Vagina (tissue), 2 donors: ENCODE measurements at places on chromosomes 12 and 14.

DNA sequence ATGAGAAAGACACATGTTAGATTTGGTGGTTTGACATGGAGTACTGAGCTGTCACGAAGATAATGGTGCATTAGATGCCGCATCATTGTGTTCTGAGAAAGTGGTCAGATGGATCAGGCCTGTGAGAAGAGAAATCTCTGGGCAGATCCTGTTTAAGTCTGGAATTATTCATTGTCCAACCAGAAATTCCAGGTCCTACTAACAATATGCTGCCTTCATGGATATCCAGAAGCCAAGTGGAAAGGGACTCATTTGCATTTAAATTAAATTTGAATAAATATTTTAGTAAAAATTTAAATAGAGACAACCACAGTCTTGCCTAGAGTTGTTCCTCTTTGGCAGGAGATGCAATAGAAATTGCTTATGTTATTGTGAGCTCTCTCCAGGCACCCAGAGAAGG is 330.5 kb upstream of the TMEM132C start:
- DNase-seq = no peak

- DNase-seq = no peak
Observed at GRCh38 chr14:22271838-22272799, 316.9 kb downstream of the DAD1 start.

- DNase-seq = no peak
Observed at GRCh38 chr12:121837680-121838079, 21.0 kb downstream of the HPD start.

DNA sequence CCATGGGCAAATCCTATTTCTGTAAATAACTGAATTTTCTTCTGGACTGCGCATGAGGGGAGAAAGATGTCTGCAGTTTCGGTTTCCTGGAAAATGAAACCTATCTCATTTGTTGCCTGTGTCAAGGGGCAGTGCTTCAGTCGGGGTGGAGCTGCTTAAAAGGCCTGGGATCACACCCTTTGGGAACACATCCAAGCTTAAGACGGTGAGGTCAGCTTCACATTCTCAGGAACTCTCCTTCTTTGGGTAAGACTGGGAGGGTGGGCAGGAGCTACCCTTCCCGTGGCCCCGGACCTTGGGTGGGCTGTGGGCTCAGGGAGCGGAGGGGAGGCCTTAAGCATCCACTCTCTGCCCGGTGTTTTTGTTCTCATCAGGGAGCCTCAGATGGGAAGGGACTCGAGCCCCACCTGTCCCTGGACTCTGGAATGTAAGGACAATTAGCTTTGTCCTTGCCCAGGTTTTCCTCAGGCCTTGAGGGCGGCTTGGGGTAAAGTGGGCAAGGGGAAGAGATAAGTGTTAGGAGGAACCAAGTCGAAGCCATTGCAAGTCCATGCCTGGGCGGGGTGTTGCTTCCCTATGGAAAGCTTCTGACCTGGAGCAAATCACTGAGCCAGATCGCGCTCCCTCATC is at the start of gene IFI27:
Gene IFI27, plus strand, starts transcription at position 185 of the 630 bp plus-strand sequence.
- DNase-seq = peak; percentile 91

GRCh38 chr12:115354007-115354890 is 670.3 kb upstream of the TBX3 start:
- peak; percentile 97 for DNase-seq

GRCh38 chr12:7189398-7190267 is at the start of gene PEX5:
Gene PEX5 (plus strand): TSS chr12:7189686. CDS start chr12:7190378, 692 bp downstream.
- peak; percentile 93 for DNase-seq

DNA sequence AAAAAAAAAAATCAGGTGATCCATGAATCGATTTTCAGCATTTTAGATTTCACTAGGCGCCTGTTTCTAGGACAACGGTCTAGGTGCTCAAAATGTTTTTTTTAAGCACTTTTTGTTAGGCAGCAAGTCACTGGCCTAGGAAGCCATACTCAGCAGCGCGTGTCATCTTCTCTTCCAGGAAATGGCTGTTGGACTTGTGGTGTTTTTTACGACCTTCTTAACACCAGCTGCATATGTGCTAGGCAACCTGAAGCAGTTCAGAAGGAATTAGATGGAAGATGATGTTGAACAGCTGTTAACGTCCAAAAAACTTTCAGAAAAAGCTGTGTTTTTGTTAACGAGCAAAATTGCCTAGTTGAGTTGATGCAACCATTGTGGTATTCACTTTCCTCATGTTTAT is 868 bp downstream of the COX8C start:
- DNase-seq = no peak

- DNase-seq = no peak
Observed at GRCh38 chr12:46209914-46210872, 58.6 kb downstream of the SLC38A1 start.

DNA sequence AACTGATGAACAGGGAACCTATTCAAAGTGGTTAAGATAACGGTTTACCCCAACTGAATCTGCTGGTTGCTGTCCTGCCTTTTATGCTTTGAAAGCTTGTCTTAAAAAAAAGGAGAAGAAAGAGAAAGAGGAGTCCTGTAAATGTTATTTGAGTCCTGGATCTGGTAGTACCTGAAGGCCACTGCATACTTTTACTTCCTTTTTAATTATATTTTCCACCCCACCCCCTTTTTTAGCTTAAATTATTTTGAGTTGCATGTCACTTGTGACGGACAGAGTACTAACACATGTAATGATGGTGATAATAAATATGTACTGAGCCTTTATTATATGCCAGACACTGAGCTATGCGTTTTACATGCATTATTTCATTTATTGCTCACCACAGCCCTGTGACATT is 2.5 kb upstream of the AMIGO2 start:
- no peak for DNase-seq

DNA sequence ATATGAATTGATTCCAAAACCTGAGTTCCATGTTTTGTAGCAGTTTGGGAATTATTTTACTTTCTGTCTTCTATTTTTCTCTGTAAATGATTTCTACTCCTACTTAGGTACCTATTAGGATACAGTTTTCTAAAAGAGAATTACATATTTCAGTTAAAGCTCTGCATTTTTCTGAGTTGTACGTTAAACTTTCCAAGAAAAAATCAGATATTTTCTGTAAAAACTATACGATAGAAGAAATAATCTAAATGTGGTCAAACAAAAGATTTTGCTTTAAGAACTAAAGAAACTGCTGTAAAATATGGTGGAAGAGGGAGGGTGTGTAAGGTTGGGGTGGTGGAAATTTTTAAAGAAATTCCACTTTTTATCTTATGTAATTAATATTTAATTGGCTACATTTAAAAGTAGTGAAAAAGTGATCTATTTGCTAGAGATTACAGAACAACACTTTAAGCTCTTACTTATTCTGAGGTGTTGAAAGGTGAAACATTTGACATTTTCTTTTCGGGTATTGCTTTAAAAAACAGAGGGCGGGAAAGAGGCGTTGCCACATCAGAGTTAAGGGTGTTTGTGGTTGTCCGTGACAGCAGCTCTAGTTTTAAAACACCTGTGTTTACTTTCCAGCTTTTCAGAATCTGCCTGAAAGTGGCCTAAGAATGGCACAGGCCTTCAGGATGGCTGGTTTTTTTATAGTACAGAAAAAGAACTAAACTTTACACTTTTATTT is 187.3 kb downstream of the MIPOL1 start:
- no peak for DNase-seq

DNA sequence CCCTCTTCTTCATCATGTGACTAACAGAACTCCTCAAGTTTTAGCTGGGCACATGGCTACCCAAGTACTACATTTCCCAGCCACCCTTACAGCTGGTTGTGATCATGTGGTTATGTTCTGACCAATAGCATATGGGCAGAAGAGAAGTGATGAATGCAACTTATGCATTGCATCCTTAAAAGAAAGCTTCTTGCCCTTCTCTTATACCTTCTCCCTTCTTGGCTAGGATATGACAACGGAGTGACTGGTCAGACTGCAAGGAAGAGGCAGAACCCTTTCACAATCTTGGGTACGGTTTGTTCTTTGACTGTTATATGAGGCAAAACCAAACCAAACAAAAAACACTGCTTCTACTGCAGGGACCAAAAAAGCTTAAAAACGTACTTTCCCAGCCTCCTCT is 66.5 kb upstream of the MAX start:
- no peak for DNase-seq

DNA sequence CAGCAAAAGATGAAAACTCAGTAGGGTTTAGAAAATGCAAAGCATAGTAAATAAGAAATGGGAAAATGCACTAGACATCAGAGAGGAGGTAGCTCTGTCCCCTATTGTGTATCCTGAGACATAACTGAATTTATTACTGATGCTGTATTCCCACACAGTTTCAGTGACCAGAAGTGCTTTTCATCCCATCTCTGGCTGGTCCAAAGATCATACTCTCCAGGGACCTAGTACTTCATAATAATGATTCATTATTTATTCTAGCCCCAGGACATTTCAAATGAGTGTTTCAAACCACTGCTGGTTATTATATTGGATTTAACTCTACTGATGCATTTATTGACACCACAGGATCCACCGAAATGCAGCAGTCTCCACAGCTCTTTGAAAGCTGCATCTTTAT is 163.3 kb downstream of the PAWR start:
- DNase-seq = no peak

DNA sequence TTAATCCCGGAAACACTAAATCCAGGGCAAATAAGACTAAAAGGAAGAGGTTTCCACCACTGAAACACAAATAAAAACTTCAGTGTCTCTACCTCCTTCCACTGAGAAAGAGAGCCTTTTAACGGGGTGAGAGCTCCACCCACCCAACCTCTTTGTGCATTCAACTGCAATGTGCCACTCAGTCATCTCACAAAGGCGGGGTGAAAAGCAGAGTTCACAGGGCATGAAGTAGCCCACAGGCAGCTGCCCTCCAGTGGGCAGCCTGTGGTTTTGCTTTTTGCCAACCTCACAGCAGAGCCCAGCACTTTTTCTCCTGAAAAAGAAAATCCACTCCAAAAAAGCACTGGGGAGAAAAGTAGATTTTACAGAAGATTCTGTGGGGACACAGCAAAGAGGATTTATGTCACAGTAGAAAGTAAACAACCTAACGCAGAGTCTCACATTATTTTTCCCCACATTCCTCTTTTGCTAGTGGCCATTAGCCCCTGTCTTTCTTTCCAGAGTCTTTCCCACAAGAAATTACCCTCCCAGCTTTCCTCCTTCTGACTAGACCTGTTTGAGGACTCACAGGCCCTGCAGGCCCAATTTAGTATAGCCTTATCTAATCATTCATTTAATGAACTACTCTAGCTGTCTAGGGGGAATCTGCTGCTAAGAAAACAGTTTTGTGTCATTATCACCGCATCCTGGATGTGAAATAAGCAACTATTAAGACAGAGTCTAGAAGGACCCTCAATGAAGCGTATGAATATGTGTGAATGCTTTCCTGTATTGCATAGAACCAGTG is 753.8 kb upstream of the FOXG1 start:
- DNase-seq = no peak

- no peak for DNase-seq
Observed at GRCh38 chr12:104498211-104498801, 41.6 kb downstream of the CHST11 start.

GRCh38 chr12:130563323-130563722 is 152.8 kb downstream of the RIMBP2 start:
- no peak for DNase-seq

GRCh38 chr12:12236896-12237295 is 29.9 kb downstream of the LRP6 start:
- no peak for DNase-seq

DNA sequence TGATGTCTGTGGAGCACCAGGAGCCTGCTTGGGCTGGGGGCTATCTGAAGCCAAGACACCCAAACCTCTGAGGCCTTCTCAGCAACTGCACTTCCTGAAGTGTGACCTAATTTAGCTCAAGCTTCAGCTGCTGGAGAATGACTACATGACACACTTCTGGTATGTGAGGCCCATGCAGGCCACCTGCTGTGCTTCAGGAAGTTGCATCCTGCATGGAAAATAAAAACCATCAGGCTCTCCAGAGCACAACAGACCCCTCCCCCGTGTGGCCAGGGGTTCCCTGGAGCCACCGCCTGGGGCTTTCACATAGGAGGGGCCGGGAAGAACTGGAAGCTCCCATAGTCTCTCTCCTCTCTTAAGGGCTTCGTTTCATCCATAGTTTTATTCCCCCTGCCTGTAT is 217.7 kb downstream of the SLC15A4 start:
- no peak for DNase-seq

GRCh38 chr12:111102102-111102739 is 181.8 kb upstream of the MYL2 start:
- no peak for DNase-seq

DNA sequence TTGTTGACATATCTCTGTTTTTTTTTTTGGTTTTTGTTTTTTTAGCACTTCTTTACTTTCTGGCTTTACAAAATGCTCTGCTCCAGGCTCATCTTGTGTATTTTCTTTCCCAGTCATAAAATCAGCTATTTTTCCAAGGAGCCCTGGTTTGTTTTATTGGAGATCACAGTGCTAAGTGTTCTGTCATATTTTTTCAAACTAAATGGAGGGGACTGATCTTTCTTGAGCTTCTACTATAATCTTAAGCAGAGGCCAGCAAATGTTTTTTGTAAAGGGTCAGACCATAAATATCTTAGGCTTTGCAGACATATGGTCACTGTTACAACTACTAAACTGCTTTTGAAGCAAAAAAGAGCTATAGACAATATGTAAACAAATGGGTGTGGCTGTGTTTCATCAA is 30.6 kb upstream of the LIN7A start:
- DNase-seq = no peak

- DNase-seq = no peak
Observed at GRCh38 chr12:87127272-87127671, 871.1 kb upstream of the MGAT4C start.

- DNase-seq = no peak
Observed at GRCh38 chr12:3229577-3229976, 152.4 kb downstream of the TSPAN9 start.

DNA sequence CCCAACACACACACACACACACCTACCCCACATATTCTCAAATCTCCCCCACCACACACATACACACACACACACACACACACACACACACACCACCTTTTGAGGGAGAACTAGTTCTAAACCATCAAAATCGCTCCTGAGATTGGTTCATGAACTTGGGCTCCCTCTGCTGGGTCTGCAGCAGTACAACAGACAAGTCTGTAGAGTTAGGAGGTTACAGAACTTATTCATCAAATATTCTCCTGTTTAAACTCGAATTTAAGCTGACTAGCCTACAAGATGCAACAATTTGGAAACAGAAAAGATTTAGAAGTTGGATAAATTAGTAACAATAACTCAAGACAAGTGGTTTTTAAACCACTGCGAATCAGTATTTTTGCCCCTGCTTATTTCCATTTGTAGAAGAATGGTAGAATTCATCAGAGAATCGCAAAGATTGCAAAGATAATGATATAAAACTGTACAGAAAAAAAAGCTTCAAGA is 136.4 kb upstream of the USP15 start:
- no peak for DNase-seq

GRCh38 chr12:119556854-119557253 is 36.7 kb upstream of the TMEM233 start:
- DNase-seq = no peak

DNA sequence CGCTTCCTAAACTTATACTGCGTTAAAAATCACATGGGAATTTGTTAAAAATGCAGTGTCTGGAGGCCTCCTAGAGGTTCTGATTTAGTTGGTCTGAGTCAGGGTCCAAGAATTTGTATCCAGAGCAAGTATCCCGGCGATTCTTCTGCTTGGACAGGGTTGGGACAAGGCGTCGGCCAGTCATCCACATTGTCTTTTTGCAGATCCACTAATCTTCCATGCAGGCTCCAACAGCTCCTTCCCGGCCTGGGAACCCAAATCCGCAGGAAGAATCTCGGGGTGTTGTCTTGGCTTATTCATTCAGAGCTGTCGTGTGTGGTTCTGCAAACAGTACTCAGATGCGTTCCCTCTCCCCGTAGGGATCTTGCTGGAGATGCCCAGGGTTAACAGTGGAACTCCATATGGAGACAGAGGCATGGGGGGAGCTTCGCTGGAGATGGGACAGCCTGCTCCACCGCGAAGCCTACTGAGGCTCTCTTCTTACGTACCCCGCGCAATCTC is 25.3 kb downstream of the GPRC5D start:
- no peak for DNase-seq
